ENCODE measurements at places on chromosomes 7 and 10.

- no peak for DNase-seq
Measured at GRCh38 chr10:97169063-97169462, 16.7 kb downstream of the SLIT1 start.

DNA sequence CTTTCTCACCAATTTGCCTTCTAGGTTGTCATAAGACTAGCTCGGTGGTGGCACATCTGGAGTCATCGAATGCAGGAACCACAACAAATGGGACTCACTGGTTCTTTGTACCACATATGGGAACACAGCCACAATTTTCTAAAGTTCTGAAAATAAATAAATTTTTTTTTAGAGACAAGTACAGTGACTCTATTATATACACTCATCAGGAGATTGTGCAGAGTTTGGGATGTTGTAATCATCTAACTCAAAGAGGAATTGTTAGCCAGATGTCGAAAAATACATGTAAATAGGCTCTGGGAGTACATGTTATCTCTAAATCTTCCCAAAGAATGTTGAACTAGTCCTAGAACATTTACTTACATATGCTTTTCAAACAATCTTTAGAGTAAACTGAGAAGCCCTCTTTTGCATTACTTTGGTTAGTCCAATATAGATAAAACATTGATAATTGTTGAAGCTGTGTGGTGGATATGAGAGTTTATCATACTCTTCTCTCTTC lies 19.6 kb upstream of the SEPTIN7 start:
- no peak for DNase-seq

DNA sequence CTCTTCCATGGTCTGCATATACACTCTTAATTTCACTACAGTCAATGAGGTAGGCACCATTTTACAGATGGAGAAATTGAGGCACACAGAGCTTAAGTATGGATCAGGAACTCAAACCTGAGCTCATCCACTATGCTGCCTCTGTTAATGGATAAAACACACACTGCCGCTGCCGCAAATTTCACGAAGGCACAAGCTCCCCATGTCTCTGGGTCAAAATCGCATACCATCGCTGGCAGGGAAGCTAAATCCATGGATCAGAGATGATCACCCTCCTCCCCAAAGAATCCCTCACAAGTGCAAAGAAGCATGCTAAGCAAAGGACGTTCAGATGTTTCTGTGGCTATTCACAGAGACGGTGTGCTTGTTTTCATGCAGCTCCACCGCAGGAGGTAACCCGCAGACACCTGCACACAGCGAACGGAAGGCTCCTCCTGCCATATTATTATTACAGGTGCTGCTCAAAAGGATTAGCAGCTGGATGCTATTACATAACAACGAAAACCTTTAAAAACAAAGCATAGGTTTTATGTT lies 109.3 kb downstream of the UBE2H start:
- no peak for DNase-seq

GRCh38 chr10:42937649-42938180 lies 139.2 kb upstream of the RET start:
- no peak for DNase-seq

- DNase-seq = no peak
Measured at GRCh38 chr10:13706604-13707003, 119.8 kb downstream of the PRPF18 start.

Data from stimulated activated CD4-positive, alpha-beta T cell treated with anti-CD3 and anti-CD28 coated beads, Interleukin-1b, Interleukin-23, amount 100 ng/mL, for 1 hour (primary cell).